ENCODE measurements at places on chromosomes 7 and 10.

GRCh38 chr10:24962995-24963394 lies 10.6 kb upstream of the PRTFDC1 start:
- no peak for DNase-seq

DNA sequence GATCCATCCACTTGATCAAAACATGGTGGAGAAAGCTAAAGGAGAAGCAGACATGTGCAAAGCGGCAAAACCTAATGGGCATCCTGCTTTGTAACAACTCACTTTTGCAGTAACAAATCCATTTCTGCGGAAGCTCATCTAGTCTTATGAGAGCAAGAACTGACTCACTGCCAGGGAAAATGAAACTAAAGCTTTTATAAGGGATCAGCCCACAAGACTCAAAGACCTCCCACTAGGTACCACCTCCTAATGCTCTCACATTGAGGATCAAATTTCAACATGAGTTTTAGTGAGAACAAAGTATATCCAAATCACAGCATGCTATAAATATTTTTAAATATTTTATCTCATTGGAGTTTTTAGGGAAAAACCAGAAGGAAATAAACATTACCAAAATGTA lies 120.1 kb upstream of the GNAI1 start:
- DNase-seq = no peak

DNA sequence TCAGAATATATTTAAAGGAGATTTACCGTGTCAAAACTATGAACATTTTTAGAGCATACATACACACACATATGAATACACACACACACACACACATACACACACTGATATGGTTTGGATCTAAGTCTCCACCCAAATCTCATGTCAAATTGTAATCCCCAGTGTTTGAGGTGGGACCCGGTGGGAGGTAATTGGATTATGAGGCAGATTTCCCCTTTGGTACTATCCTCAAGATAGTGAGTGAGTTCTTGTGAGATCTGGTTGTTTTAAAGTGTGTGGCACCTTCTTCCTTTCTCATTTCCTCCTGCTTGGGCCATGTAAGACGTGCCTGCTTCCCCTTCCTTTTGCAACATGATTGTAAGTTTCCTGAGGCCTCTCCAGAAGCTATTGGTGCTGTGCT lies 515.0 kb upstream of the ZMIZ1 start:
- no peak for DNase-seq

GRCh38 chr7:137873979-137874777 lies 27.4 kb upstream of the DGKI start:
- DNase-seq = no peak

DNA sequence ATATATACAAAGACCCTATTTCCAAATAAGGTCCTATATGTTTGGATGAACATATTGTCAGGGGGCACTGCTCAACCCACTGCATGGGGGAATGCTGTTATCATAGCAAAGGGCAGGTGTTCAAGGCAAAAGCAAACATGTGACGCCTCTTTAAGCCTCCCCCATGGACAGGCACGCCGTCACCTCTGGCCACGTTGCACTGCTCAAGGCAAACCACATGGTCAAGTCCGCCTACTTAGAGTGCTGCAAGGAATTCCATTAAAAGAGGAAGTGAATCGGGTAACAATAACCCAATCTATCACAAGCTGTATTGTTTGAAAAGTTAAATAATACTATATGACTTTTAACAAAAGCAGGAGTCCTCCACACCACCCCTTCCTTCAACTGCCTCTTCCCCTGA lies 8.8 kb upstream of the CALD1 start:
- no peak for DNase-seq

DNA sequence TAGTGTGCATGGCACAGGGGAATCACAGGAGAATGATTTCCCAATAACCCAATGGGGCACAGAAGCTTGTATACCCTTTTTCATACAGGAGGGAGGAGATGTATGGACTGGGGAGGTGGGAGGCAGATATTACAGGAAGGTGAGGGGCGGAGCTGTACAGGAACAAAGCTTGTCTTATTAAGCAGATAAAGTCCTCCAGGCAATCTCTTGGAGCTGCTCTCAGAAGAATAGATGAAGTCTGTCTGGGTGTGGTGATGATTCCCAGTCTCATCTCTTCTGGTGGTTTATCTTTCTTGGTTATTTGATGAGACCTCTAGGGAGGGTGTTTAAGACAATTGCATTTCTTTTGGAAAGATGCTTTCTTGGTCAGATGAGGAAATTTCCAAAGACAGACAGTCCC lies 25.1 kb upstream of the CPA5 start:
- no peak for DNase-seq

GRCh38 chr7:31000161-31000693 lies 36.5 kb downstream of the GHRHR start:
- no peak for DNase-seq

GRCh38 chr7:100155553-100156317 lies 2.8 kb downstream of the TRAPPC14 start:
- DNase-seq = no peak

- DNase-seq = peak; percentile 43
Measured at GRCh38 chr10:22615819-22616499, 98.4 kb downstream of the PIP4K2A start.

All from right cardiac atrium (tissue), 5 donors.